Osteocyte (in vitro differentiated cells): ENCODE measurements at places on chromosomes 1 and 21.
A peak's percentile ranks its signal among the peaks of the same experiment; 100 is the strongest.

DNA sequence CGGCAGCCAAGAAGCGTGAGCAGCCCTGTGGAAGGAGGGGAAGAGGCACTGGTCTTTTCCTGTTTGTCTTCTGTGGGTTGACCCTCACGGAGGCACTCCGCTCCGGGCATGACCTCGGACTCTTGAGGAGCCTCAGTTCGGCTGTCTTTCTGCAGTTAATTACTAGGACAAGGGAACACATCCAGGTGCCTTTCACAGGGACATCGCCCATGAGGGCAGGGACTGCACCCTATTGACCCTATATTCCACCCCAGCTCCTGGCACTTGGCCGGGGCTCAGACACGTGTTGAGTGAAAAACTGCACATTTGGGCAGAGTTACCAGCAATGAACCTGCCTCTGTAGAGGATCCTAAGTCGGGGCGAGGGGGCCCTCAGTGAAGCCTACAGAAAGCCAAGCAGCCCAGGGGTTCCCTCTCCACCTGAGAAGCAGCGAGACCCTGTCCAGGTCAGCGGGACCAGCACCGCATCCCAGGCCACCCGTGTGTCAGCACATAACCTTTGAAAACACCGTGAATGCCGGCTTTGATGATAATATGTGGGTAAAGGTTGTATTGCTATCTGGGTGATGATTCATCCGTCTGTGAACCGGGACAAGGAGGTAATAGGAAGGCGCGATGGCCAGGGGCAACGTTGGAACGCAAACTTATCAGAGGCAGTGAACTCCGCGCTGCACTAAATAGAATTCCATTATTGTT, 161.4 kb upstream of the ARHGEF16 start:
- no peak for DNase-seq
- no peaks in the 10 kb centered on the region for H3K4me1 ChIP-seq
- no peaks in the 10 kb centered on the region for H3K27me3 ChIP-seq

DNA sequence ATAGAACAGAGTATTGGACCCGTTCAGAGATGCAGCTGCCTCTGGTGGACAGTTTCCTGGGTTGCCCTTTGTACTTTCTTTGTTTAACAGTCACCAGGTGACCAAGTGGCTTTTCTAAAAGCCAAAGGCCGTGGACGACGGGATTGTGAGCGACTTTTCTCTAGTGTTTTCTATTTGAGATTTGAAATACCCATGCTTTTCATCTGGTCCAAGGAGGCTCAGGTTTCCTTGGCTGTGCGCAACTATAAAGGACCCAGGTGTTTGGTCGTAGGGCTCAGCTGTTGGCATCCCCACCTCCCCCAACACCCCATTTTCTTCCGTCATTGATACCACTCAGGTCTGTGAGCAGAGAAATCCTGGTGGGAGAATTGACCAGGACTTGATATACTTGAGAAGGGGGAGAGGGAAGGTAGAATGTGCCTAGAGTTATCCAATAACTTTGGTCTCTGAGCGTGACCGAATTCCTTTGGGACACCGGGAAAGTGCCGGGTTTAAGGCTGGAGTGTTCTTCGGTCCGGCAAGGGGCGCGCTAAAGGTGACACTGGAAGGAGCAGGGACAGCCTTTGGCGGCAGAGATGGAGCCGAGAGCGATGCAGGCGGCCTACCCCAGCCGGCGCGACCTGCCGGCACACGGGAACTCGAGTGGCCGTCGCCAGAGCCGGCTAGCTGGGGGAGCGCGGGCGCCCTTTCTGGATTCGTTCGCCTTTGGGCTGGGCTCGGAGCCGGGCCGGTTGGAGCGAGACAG, 83.4 kb upstream of the BMP8A start:
- DNase-seq: no peak
- H3K36me3 ChIP-seq: peaks cover 10% of the 10 kb centered on the region
- peak overlapping the region; percentile 81 for H3K4me3 ChIP-seq
- H3K27me3 ChIP-seq: no peaks in the 10 kb centered on the region
- peaks cover 73% of the 10 kb centered on the region for H3K4me1 ChIP-seq

DNA sequence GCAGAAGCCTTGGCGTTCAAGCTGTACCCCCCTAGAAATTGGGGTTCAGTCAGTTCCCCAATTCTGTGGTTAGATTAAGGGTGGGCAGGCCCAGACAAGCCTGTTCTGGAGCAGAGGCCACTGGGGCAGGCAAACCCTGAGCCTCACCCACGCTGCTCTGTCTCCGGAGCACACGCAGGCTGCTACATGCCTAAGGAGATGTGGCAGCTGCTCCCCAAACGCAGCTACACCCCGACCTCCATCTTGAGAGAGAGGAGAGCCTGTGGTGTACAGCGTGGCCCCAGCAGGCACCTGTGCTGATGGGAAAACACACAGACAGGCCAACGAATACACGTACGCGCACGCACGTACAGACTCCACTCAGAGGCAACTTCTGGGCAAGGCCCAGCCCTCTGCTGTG, 33.9 kb upstream of the GRHL3 start:
- no peak for DNase-seq
- H3K27me3 ChIP-seq: peaks cover 5% of the 10 kb centered on the region
- peaks cover 16% of the 10 kb centered on the region for H3K4me1 ChIP-seq
- H3K27ac ChIP-seq: no peak overlapping the region
- no peaks in the 10 kb centered on the region for H3K36me3 ChIP-seq

- no peak overlapping the region for H3K4me3 ChIP-seq
- H3K27me3 ChIP-seq: no peaks in the 10 kb centered on the region
- peaks cover 38% of the 10 kb centered on the region for H3K36me3 ChIP-seq
- no peak for DNase-seq
- H3K27ac ChIP-seq: peak overlapping the region; percentile 14
These were observed 85.0 kb downstream of the PRDM2 start for GRCh38 chr1:13784971-13785370.

DNA sequence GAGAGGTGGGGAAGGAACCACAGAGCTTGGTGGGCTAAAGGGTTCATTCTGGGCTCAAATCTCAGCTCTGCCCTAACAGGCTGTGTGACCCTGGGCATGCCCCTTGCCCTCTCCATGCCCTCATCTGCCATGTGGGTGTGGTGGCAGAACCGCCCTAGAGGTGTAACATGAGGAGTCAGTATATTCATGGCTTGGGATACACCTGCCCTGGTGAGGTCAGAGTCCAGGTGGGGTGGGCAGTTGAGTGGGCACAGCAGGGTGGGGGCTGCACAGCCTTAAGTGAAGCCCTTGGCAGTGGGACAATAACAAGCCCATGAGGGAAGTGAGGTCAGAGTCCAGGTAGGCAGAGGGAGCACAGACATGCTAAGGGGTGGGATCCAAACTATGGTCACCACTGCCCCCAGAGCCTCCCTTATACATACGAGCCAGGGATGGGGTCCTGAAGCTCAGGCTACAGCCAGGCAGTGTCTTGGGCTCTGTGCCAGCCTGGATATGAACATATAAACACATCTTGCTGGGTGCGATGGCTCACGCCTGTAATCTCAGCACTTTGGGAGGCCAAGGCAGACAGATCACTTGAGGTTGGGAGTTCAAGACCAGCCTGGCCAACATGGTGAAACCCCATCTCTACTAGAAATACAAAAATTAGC, 59.0 kb upstream of the EFHD2 start:
- no peak for DNase-seq
- H3K4me1 ChIP-seq: peaks cover 45% of the 10 kb centered on the region
- H3K4me3 ChIP-seq: no peak overlapping the region
- H3K27ac ChIP-seq: no peak overlapping the region
- no peaks in the 10 kb centered on the region for H3K36me3 ChIP-seq
